ENCODE measurements at places on chromosomes 6 and 20.

- peak; percentile 17 for DNase-seq
These were observed 131.2 kb upstream of the CDH4 start for GRCh38 chr20:61120595-61121515.

DNA sequence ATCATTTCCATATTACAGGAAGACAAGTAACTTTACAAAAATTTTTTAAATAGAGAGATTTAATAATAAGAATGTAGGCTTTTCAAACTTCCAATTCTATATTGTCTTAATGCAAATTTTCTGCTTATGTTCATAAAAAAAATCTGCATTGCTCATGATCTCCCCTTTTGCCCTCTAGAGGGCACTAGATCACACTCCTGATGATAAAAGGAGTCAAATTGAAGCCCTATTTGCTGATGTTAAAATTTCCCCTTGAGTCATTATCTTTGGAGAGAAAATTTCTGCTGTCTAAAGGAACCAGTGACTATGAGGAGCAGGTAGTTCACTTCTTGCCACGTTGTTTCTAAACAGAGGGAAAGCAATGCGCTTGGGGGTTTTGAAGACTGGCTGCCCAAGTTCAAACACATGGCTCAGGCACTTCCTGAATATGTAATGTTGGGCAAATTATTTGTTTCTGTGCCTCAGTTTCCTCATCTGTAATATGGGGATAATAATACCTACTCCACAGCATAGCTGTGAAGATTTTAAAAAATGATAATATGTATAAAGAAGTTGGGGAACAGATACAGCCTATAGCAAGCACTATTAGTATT lies 874.2 kb downstream of the TFAP2A start:
- no peak for DNase-seq

GRCh38 chr6:32188381-32189068 lies 1.5 kb downstream of the PBX2 start:
- no peak for DNase-seq

- DNase-seq, result peak; percentile 78
These were observed at the start of gene REV3L for GRCh38 chr6:111482959-111483735. Gene REV3L (minus strand): TSS chr6:111483218. CDS start chr6:111482888, 330 bp downstream.

DNA sequence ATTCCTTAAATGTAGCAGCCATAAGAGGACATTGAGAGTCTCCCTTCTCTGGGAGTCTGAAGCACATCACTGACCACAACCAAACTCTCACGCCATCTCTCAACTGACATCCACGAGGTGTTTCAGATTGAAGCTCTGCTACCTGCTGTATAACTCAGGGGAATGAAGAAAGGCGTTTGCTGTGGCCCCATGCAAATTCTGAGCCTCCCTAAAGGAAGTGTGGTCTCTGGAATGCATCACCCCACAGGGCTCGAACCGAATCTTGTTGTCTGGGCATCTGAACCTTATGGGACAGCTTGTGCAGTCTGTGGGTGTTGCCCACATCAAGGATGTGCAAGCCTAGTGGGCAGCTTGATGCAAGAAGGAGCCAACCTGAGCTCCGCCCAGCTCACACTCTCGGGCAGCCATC lies 10.9 kb downstream of the PMEPA1 start:
- no peak for DNase-seq

GRCh38 chr6:31541059-31541657 lies 645 bp downstream of the DDX39B start:
- DNase-seq, result peak; percentile 32

DNA sequence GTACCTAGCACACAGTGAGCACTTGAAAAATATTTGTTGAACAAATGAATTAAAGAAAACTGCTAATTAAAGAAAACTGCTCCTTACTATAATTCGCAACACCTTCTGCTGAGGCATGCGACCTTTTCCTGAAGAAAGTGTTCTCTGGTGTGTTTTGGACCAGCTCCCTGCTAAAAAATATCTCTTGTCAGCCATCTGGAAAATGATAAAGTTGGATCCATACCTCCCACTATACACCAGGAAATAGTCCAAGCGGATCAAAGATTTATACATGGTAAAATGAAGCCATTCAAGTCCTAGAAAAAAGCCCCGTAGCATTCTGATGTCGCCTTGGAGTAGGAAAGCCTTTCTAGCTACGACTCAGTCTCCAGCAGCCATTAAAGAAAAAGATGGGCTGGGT lies 43.3 kb downstream of the OVOL2 start:
- no peak for DNase-seq

DNA sequence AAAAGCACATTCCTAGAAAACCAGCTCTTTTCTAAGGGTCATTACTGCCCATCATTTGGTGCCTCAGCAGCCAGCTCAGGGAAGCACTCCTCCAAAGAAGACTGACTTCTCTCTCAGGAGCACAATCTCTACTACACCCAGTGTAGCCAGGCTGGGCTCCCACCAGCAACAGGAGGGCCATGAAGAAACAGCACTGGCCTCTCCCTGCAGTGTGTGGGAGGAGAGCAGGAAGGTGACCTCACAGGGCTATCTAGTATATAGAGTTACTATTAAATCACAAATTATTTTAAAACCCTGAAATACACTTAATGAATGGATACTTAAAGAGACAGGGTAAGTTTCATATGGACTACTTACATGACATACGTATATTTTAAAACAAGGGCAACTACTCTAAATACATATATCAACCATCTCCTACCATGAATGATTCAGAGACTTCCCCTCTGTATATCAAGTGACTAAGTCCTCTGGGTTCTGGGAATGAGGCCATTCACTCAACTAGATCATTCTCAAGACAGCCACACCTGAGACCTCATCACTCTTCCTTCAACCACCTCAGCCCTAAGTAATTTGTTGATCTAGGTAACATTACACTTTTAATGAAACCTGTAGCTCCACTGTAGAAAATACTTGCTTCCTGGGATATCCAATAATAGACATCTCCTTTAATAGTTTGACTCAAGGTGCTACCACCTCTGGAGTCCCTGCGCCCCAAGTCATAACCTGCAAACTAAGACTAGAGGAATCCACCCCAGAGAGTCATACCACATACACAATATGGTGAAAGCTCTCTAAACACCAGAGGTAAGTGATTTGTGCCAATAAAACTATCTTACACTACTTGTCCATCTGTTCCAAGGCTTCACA lies 25.2 kb downstream of the TBX18 start:
- no peak for DNase-seq

Data from stimulated activated CD8-positive, alpha-beta memory T cell treated with anti-CD3 and anti-CD28 coated beads, Interleukin-15, amount 100 ng/mL, for 48 hours (primary cell).